Tibial nerve (tissue), 4 donors: ENCODE measurements at places on chromosomes 4 and X. TPM values are rescaled to one million over a fixed set of nuclear protein-coding genes. Genes with fewer than 3 reads are reported as not detected.
A peak's percentile ranks its signal among the peaks of the same experiment; 100 is the strongest.

- H3K4me3 ChIP-seq: no peak overlapping the region
- no peak overlapping the region for H3K27ac ChIP-seq
- H3K36me3 ChIP-seq: no peaks in the 10 kb centered on the region
- DNase-seq: no peak
- H3K4me1 ChIP-seq: no peaks in the 10 kb centered on the region
Measured at GRCh38 chrX:7088968-7089615, 58.4 kb upstream of the STS start.

DNA sequence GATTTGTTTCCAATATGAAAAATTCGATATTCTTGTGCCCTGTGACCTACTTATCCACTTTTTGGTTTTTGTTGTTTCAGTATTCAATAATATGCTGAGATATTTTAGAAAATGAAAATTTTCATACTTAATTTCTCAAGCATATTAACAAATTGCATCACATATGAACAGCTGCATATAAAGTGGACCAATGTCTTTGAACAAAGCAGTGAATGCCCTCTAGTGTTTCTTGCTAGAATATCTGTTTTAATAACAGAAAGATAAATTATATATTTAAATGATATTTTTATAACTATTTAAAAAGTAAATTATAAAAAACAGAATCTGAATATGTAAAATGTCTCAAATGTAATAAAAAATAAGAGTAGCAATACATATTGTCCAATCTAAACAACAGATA is 31.7 kb upstream of the INTU start:
- H3K4me3 ChIP-seq: no peak overlapping the region
- no peaks in the 10 kb centered on the region for H3K4me1 ChIP-seq
- no peaks in the 10 kb centered on the region for H3K36me3 ChIP-seq
- H3K27me3 ChIP-seq: peaks cover 5% of the 10 kb centered on the region
- H3K27ac ChIP-seq: no peak overlapping the region

The NUP62CL gene
- not detected for total RNA-seq

GRCh38 chr4:143587703-143588102 is 74.2 kb downstream of the SMARCA5 start:
- H3K4me1 ChIP-seq: no peaks in the 10 kb centered on the region
- no peak overlapping the region for H3K4me3 ChIP-seq
- no peak overlapping the region for H3K27ac ChIP-seq
- DNase-seq: peak; percentile 9

GRCh38 chr4:149999485-150000074 is 78.7 kb upstream of the DCLK2 start:
- H3K36me3 ChIP-seq: no peaks in the 10 kb centered on the region
- H3K27me3 ChIP-seq: no peaks in the 10 kb centered on the region
- H3K27ac ChIP-seq: no peak overlapping the region

DNA sequence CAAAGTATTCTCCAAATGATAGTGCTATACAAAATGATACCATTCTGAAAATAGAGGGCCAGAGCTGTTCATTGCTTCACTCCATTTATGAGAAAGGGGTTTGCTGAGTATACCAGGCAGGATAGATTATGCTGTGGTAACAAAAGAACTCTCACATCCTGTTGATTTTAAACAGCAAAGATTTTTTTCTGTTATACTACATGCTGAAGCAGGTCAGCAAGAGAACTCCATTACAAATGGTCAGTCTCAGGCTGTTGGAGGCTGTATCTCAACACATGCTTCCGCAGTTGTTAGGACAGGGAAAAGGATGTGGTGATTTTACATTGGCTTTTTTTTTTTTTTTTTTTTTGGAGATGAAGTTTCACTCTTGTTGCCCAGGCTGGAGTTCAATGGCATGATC is 13.7 kb upstream of the KLHL5 start:
- no peaks in the 10 kb centered on the region for H3K27me3 ChIP-seq
- peaks cover 25% of the 10 kb centered on the region for H3K4me1 ChIP-seq
- H3K36me3 ChIP-seq: peaks cover 3% of the 10 kb centered on the region
- no peak overlapping the region for H3K4me3 ChIP-seq
- no peak overlapping the region for H3K27ac ChIP-seq

The KIF4A gene
- total RNA-seq: 0.59 TPM
